ENCODE measurements at places on chromosomes 16 and 17. TPM values are rescaled to one million over a fixed set of nuclear protein-coding genes. Genes with fewer than 3 reads are reported as not detected.

VPS25 gene
- 124 TPM for total RNA-seq

MARCHF10 gene
- 1.2 TPM for total RNA-seq

HOXB9 gene
- total RNA-seq, result 8.5 TPM

CNTNAP1 gene
- total RNA-seq, result 5.5 TPM

KRTAP4-1 gene
- 0.25 TPM for total RNA-seq

DPEP1 gene
- total RNA-seq, result 0.73 TPM

CLEC18A gene
- 0.07 TPM for total RNA-seq

ALOX12 gene
- not detected for total RNA-seq

RND2 gene
- 0.13 TPM for total RNA-seq
